ENCODE measurements at places on chromosomes 16 and 17. TPM values are rescaled to one million over a fixed set of nuclear protein-coding genes. Genes with fewer than 3 reads are reported as not detected.

The MMP15 gene
- 8.0 TPM for total RNA-seq

- no peak for DNase-seq
These were observed 4.1 kb downstream of the CX3CL1 start for GRCh38 chr16:57376313-57376818.

The DNAAF1 gene
- total RNA-seq = 0.88 TPM

DNA sequence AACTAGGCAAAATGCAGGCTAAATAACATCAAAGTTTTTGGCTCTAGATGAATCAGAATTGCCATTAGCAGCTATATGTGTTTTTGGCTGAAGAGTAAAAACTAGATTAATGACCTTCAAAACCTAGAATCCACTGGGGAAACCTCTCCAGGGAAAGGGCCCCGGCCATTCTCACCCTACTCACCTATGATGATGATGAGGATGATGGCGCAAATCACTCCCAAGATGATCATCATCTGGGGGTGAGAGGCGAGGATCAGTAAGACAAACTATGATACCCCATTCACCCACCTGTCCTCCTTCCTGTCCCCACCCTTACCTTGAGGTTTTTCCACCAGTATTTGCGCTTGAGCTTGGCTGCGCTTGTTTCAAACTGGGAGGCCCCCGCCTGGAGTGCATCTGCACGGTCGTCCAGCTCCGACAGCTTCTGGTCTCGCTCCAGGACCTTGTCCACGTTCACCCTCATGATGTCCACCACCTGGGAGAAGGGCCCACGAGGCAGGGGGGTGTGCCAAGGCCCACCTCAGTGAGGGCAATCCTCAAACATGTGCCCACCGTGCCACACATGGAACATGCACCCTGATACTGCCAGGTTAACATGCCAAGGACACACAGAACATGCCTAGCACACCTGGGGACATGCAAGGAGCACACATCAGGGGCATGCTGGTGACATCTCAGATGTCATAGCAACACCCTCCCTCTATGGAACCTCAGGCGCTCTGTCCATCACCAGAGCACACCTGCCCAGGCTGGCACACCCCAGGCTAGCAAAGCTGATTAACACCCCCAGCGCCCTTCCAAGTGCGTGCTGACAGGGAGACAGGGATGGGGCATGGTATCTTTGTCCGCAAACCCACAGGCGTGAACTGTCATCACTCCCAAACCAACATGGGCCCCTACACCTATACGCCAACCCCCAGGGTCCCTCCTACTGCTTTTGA lies 1.2 kb downstream of the VAMP2 start:
- no peak for DNase-seq

The SLC2A4 gene
- total RNA-seq = not detected

- no peak for DNase-seq
These were observed 81.8 kb upstream of the TOB1 start for GRCh38 chr17:50947782-50948543.

All from A172 (cell line).